ENCODE measurements at places on chromosomes 13 and 19. TPM values are rescaled to one million over a fixed set of nuclear protein-coding genes. Genes with fewer than 3 reads are reported as not detected.

Gene CYP4F12
- 1.2 TPM for total RNA-seq

- DNase-seq = no peak
These were observed 32.3 kb downstream of the LPAR6 start for GRCh38 chr13:48380581-48380980.

- no peak for DNase-seq
These were observed 7.6 kb downstream of the KLHL26 start for GRCh38 chr19:18644196-18645034.

GRCh38 chr19:7619671-7620441, 9.5 kb downstream of the XAB2 start:
- no peak for DNase-seq
